ENCODE measurements at places on chromosomes 4 and X.
A peak's percentile ranks its signal among the peaks of the same experiment; 100 is the strongest.

DNA sequence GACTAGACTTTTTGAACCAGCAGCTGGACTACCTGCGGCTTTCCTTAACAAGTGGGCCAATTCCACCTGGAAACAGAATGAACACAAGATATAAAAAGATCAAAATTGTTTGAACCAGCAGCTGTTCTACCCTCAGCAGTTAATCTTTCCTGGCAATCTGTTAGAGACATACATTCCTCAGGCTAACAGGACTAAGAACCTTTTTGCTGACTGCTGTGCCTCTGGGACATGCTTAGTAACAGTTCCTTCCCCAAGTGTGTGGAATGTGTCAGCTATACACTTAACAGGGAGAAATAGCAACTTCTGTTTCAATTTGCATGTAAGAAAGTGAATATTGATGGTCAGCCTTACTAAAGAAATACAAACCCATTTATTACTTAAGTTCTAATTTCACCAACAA lies 554.4 kb downstream of the ARAP2 start:
- no peak for DNase-seq

DNA sequence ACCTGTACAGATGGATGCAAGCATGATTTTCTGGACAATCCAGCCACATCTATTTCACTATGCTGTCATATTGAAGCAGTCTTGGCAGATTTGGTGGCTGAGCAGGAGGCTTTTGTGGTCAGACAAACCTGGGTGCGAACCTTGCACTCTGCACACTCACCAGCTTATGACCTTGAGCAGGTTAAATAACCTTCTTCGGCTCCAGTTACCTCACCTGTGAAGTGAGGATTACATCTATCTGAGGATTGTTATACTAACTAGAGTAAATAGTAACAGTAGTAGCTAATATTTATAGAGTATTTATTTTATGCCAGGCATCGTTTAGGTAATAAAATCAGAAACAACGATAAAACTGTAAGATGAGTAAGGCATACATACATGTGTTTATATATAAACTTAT lies 150.0 kb downstream of the PPP3CA start:
- no peak for DNase-seq

GRCh38 chr4:172125443-172125842 lies 312.2 kb downstream of the GALNTL6 start:
- no peak for DNase-seq

GRCh38 chrX:132591719-132592275 lies 103.0 kb upstream of the MBNL3 start:
- DNase-seq = no peak

- DNase-seq = no peak
These were observed 82.4 kb upstream of the ADGRG2 start for GRCh38 chrX:19204636-19205035.

DNA sequence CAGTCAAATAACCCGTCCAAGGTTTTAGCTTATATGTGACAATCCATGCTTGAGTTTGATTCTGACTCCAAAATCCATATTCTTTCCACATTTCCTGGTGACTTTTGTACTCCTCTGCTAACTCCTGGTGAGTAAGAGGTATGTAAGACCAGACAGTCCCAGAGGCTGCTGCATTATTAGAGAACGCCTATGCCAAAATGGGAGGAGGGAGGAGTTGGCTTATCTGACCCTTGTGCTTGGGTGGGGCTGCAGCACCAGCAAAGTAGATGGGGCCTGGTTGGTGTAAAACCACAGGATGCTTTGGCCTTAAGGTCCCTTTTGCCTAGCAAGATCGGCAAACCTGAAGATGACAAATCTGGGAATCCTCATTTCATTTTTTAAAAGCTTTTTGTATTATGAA lies 9.1 kb upstream of the RNF212 start:
- no peak for DNase-seq

GRCh38 chrX:114584375-114584943 lies 573 bp downstream of the HTR2C start:
- DNase-seq = no peak

GRCh38 chr4:145076469-145076855 lies 21.5 kb downstream of the ANAPC10 start:
- no peak for DNase-seq

GRCh38 chr4:183413234-183414200 lies 30.9 kb upstream of the CDKN2AIP start:
- no peak for DNase-seq

DNA sequence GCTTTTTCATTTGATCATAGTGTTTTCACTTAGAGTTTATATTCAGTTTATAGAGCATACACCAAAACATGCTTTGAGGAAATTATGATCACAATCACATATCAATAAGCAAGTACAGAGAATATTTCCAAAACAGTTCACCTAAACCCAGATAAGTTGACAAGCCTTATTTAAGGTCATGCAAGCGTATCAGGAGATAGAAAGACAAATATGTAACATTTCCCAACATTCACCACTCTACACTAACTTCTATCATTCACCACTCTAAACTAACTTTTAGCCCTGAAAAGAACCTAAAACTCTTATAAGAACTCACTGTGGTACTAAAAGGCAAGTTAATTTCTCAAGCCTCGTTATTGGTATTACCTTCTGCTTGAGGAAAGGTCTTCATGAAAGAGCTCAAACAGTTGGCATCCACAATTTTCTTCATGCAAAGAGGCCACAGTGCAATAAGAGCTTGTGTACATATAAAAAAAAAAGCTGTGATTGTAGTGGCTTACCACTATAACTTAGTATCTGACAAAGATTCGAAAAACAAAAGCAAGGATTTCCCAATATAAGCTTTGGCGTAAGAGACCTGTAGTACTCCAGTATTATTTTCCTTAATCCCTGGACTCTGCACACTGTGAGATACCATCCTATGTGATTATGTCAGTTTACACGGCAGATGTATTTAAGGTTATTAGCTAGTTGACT lies 903.3 kb downstream of the STIM2 start:
- no peak for DNase-seq

DNA sequence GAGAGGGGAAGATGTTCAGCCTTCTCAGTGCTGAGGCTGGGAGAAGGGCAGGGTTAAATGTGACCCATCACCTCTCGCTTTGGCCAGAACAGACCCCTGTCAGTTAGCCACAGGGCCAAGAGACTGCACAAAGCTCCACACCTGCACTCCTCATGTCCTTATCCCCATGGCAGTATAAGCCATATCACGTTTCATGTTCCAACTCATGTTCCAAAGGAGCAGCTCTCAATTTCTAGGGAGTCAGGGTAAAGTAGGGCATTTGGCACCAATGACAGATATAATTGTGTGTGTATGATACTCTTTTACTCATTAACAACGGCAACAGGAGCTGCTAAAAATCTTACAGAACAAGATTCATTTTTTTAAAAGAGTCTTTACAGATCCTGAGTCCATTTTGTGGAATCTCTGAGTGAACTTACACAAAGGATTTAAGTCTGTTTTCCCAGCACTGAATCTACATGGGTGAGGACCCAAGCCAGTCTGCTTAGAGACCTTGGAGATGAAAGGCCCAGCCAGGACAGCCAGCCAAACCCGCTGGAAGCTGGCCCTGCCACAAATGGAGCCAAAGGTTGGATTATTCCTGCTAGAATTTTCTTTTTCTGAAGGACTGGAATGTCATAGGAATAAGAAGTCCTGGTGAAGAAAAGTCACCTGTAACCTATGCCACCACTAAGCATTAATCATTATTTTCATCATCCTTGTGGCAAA lies 129.1 kb upstream of the SMAD1 start:
- no peak for DNase-seq

DNA sequence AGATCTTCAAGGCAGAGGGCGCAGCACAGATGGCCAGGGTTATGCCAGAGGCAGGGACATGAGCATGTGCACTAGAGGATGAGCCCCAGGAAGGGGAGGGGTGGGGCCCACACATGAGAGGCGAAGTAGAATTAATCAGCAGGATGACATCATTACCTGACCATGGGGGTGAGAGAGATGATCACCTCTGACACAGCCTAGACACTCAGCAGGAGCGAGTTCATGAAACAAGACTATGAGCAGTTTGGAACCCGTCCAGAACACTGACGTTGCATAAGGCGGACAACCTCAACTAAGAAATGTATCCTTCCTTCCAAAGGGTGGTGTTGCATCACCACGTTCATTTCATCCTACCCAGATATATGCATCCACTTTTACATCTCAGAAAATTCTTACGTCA lies 446.7 kb upstream of the TENM3 start:
- no peak for DNase-seq

DNA sequence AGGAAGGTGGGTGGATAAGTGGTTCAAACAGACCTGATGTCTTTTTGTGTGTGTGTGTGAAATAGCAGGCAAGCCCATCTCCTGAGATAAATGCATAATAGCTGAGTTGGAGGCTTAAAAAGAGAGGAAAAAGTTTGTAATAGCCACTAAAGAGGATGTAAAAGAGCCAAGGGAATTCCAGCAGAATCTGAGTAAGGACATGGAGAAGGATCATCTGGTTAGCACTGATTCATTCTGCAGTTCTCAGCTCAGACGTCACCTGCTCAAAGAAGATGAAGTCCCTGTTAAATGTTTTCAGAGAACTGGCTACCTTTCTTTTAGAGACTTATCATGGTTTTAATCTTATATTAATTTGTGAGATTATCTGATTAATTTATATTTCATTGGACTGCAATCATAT lies 21.0 kb upstream of the IL13RA2 start:
- DNase-seq = no peak

DNA sequence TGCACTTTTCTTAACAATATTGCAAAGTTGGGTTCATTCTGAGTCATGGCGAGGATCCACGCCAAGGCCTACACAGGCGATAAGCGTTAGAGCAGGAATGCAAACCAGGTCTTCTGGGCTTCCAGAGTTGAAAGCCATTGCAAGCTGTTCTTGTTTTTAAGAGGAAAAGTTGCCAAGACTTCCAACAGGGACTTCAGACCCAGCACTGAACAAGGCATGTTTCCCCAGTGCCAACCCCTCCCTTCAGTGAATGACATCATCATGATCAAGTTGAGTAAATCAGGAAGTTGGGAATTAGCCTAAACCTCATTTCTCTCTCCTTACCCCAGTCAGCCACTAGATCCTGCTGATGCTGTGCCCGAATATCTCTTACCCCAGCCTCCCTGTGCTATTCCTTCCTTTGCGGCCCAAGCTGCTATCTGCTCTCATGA lies 355.1 kb downstream of the HS3ST1 start:
- no peak for DNase-seq

DNA sequence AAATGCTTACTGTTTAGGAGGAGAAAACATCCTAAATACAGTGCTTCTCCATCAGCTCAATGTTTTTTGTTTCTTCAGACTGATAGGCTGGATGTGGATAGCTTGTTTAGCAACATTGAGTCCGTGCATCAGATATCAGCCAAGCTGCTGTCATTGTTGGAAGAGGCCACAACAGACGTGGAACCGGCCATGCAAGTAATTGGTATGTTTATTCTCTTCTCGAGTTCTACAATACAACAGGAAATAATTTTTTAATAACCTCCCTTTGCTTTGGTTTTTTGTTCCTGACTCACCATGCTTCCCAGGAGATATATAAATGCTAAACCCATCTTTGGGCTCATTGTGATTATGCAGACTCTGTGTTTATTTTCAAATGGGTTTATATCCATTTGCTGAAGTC lies 60.9 kb downstream of the ARHGEF38 start:
- no peak for DNase-seq

GRCh38 chr4:14853176-14853943 lies 148.9 kb upstream of the CPEB2 start:
- peak; percentile 84 for DNase-seq

DNA sequence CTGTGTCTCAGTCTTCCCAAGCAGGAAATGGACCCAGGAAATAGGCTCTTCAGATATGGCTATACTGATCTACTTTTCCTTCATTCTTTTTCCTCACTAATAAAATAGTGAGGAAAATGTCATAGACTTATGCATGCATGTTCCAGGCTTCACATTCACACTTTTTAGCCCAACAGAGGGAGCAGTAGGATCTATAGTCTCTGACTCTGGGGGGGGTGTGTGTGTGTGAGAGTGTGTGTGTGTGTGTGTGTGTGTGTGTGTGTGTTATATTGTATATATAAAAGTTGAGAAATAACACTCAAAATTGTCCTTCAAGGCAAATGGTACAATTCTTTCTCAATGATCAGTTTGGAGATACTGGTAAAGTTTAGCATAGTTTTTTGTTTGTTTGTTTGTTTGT lies 297.2 kb upstream of the GALNT7 start:
- DNase-seq = no peak

DNA sequence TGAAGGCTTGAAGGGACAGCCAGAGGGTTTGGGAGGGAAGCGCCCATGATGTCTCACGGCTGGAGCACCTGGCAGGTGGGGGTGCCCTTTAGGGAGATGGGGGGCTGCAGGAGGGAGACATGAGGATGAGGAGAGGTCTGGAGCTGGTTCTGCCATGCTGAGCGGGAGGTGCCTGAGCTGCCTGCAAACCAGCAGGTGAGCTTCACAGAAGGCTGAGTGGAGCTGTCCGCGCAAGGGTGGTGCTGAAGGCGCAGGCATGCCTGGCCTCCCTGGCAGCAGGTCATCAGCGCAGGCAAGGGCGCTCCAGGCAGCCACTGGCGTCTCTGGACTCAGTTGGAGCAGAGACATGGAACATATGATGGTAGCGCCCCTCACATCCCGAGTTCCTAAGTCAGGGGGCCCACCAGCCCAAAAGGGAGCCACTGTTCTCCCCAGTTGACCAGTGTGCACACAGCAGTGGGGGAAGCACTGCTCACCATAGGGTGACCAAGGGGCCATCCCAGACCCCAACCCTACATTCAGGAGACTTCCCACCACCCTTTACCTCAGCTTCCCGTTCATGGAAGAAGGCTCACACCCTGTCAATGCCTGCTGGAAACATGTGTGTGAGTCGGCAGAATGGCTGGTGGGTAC lies 25.8 kb downstream of the ADRA2C start:
- no peak for DNase-seq

DNA sequence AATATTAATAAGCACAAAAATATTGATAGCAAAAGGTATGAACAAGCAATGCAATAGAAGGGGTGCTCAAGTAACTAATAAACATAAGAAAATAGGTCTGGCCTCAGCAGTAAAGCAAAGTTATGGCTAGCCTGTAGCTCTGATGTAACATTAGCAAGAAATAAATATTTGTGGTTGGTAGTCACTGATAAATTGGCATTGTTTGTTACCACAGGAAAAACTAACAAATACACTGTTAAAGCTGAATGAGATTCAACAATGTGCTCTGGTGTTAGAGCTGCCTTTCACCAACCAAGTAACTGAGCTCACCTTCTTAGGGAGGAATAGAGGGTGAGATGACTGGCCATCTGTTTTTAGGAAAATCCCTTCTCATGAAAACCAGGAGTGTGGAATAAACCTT lies 71.4 kb downstream of the AREG start:
- DNase-seq = no peak

DNA sequence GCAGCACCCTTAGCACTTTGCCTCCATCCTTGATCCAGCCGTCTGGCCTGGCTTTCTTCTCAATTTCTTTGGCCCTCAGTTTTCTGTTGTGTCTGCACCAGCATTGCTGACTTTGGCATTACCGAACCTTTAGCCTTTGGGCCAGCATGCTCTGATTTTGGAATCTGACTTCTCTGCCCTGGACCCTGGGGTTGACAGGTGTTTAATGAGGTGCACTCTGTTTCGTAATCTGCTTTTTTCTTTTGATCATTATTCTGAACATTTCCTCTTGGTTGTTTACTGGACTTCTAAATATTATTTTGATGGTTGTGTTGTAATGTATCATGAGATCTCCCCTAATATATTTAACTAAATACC lies 71.5 kb upstream of the ENPP6 start:
- no peak for DNase-seq

- peak; percentile 3 for DNase-seq
These were observed 35.3 kb upstream of the SPIN2A start for GRCh38 chrX:57172544-57172943.
